SJCRH30 (cell line): ENCODE measurements at places on chromosomes 2 and 18. TPM values are rescaled to one million over a fixed set of nuclear protein-coding genes. Genes with fewer than 3 reads are reported as not detected.

DNA sequence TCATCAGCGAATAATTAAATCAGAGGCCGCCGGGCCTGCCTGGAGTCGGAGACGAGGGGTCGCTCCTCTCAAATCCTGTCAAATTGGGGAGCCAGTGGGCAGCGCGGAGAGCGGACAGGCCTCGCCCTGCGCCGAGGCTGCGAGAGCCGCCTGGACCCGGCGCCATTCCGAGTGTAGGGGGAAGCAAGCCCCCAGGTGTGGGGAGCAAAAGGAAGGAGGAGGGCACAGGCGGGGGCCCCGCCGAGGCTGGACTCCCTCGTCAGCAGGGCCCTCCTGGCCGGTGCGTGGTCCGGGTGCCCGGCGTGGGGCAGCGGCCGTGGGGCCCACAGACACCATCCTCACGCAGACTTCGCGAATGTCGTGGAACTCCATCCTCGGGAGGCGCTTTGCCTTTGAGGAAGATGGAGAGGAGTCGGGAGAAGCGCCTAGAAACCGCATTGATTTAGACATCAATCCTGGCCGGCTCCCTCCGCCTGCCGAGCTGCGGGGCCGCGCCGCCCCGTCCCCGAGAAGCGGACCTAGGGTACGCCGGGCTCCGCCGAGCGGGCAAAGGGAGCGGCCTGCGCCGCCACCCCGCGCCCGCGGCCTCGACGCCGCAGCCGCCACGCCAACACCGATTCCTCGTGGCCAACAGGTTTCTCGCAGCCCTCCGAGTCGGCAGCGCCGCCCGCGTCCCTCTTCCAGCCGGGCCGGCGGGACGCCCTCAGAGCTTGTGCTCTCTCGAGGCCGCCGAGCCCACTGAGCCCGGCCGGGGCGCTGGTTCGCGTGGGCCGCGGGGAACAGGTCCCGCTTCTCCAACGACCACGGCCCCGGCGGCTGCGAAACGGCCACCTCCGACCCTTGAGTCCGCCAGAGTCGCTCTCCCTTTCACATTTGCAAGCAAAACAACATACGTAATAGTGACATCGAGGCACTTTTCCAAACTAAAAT, 6.7 kb upstream of the ONECUT2 start:
- no peaks in the 10 kb centered on the region for H3K27me3 ChIP-seq
- H3K36me3 ChIP-seq, result no peaks in the 10 kb centered on the region
- no peaks in the 10 kb centered on the region for H3K4me1 ChIP-seq
- H3K4me3 ChIP-seq, result no peak overlapping the region
- no peak overlapping the region for H3K27ac ChIP-seq
- no peak for DNase-seq

DNA sequence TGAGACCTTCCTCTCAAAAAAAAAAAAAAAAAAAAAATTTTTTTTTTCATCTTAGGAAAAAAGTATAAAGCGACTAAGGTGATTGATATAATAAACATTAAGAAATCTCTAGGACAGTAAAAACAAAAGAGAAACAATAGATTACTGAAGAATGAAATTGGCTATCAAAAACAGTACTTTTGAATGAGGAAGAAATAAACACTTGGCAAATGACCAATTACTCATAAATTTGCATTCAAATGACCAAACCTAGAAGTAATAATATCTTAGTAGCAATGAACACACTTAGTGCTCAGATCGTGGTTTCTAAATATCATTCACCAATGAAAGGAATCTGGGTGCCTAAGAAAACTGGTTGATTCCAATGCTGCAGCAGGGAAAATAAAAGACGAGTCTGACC, 10.3 kb upstream of the SCRN3 start:
- no peak overlapping the region for H3K27ac ChIP-seq
- DNase-seq, result no peak
- H3K4me3 ChIP-seq, result no peak overlapping the region
- no peaks in the 10 kb centered on the region; the same call in 1 of the 2 replicates for H3K4me1 ChIP-seq
- H3K27me3 ChIP-seq, result no peaks in the 10 kb centered on the region
- H3K36me3 ChIP-seq, result peaks cover 34% of the 10 kb centered on the region

DNA sequence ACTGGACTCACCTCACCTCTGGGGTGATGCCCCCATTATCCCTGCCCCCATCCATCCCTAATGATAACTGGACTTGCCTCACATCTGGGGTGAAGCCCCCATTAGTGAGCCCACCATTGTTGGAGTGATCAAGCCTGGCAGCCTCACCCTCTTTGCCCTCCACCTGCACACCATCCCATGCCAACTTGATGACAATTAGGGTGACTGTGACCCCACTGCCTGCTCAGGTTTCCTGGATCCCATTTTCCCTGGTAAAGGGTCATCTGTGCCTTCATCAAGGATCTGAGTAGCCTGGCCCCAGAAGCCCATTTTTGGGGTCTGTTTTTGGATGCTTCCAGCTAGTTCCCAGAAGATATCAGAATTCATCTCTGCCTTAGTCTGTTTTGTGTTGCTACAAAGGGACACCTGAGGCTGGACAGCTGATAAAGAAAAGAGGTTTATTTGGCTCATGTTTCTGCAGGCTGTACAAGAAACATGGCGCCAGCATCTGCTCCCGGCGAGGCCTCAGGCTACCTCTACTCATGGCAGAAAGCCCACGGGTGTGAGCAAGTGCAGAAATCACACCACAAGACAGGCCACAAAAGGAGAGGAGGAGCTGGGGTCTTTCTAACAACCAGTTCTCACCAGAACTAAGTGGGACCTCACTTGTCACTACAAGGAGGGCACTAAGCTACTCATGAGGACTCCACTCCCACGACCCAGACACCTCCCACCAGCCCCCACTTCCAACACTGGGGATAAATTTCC, 196.4 kb upstream of the TWIST2 start:
- no peak for DNase-seq
- no peaks in the 10 kb centered on the region for H3K27me3 ChIP-seq
- H3K4me1 ChIP-seq, result no peaks in the 10 kb centered on the region
- H3K36me3 ChIP-seq, result no peaks in the 10 kb centered on the region
- H3K27ac ChIP-seq, result no peak overlapping the region
- H3K4me3 ChIP-seq, result no peak overlapping the region

Gene BMP10
- 0.08 TPM in 1 of 2 replicates, not detected in the other for total RNA-seq

DNA sequence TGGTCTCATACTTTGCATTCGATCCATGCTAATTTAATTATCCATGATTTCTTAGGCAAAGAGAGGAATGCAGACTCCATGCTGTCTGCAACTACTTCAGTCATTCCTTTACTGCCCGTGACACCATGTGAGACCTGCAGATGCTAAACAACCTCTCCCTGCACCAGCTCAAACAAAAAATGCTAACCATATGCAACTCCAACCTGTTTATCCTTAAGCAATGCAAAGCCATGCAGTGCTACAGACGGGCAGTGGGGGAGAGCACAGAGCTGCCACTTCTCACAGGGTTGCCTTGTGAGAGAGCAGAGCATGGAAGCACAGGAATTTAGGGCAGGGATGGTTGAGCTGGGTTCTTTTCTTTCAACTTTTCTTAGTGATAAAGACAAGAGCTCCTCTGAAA, 74.9 kb upstream of the KLHL14 start:
- DNase-seq, result no peak
- no peaks in the 10 kb centered on the region for H3K27me3 ChIP-seq
- no peak overlapping the region for H3K4me3 ChIP-seq
- no peaks in the 10 kb centered on the region for H3K36me3 ChIP-seq
- H3K27ac ChIP-seq, result no peak overlapping the region

GRCh38 chr2:121707920-121708361, 28.7 kb downstream of the NIFK start:
- no peaks in the 10 kb centered on the region for H3K36me3 ChIP-seq
- no peaks in the 10 kb centered on the region for H3K27me3 ChIP-seq
- DNase-seq, result no peak
- H3K4me1 ChIP-seq, result peaks cover 15% of the 10 kb centered on the region
- H3K27ac ChIP-seq, result no peak overlapping the region

DNA sequence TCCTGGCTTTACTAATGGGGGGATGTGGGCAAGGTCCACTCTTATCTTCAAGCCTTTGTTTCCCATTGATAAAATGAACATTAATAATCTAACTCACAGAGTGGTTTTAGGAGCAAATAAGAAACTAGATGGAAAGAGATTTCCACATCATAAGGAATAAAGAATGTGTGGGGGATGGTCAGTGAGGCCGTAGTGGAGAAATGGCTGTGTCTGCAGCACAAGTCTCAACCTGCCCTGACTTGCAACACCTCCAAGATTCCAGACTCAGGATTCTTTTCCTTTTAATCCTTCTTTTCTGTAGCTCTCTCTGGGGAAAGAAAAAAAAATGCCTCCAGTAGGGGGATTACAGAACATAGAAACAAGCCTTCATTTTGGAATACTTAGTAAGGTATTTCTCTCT, 124.2 kb upstream of the MEX3C start:
- H3K27ac ChIP-seq, result no peak overlapping the region
- H3K27me3 ChIP-seq, result no peaks in the 10 kb centered on the region
- no peak for DNase-seq
- H3K4me1 ChIP-seq, result peaks cover 2% of the 10 kb centered on the region; the same call in 1 of the 2 replicates

Gene HOXD3
- total RNA-seq, result not detected in 2 replicates

GRCh38 chr2:197208024-197208423, 102.6 kb downstream of the ANKRD44 start:
- peaks cover 6% of the 10 kb centered on the region; the same call in 1 of the 2 replicates for H3K4me1 ChIP-seq
- H3K4me3 ChIP-seq, result no peak overlapping the region

Gene TBR1
- 0.13 and 0.20 TPM in 2 replicates for total RNA-seq

DNA sequence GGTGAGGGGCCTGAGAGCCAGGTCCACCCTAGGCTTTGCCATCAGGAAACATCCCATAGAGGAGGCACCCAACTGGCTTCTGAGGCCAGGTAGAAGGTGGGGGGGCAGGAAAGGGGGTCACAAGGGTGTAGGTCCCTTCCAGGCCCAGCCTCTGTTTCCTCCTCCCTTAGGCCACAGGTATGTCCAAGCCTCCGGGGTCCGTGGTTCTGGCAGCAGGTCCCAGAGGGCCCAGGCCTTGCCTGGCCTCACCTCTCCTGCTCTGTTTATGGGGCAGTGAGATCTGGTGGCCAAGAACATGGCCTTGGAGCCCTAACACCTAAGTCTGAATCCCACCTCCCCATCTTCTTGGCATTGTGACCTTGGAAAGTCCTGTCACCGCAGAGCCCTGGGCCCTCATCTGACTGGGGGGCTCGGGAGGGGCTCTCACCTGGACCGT, 21.6 kb upstream of the GPR17 start:
- H3K4me1 ChIP-seq, result no peaks in the 10 kb centered on the region
- DNase-seq, result no peak
- no peak overlapping the region for H3K27ac ChIP-seq
- no peaks in the 10 kb centered on the region for H3K27me3 ChIP-seq
- H3K4me3 ChIP-seq, result no peak overlapping the region
- no peaks in the 10 kb centered on the region for H3K36me3 ChIP-seq
